H9 (cell line): ENCODE measurements at places on chromosomes 11 and 22.

DNA sequence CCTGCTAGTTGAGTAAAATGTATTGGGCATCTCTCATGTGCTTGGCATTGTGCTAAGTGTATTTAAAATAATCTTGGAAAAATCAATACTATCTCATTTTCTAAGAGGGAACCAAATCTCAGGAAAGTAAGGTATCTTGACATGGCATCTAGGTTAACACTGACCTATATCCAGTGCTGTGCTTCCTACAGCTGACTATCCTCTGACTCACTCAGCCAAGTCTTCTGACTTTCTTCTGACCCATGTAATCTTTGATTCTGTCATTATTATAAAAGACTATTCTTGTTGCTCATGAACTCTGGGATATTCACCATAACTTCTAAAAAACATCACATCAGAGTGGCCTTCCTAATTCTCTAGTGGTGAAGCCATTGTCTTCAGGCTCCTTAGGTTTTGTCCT is 304.1 kb upstream of the TENM4 start:
- H3K27me3 ChIP-seq, result no peaks in the 10 kb centered on the region
- H3K4me3 ChIP-seq, result no peak overlapping the region
- no peaks in the 10 kb centered on the region for H3K36me3 ChIP-seq
- DNase-seq, result no peak
- no peak overlapping the region for H3K27ac ChIP-seq
- no peaks in the 10 kb centered on the region for H3K4me1 ChIP-seq

DNA sequence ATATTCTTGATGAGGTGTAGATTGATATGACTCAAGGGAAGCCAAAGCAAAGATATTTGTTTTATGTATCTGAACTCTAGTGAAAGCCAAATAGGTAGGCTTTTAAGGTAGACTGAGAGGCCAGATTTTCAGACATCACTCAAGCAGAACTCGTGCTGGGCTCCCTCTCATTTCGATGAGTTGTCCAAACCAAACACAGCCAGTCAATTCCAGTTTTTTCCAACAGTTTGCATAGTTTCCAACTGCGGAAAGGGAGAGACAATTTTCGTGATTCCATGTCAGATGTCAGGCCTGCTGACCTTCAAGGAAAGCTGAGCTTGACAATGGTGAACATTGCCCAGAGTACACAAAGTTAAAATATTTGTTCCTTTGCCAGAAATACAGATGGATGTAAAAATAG is 110.9 kb upstream of the MPPED2 start:
- no peak overlapping the region for H3K27ac ChIP-seq
- H3K4me3 ChIP-seq, result no peak overlapping the region
- DNase-seq, result no peak
- no peaks in the 10 kb centered on the region for H3K27me3 ChIP-seq

DNA sequence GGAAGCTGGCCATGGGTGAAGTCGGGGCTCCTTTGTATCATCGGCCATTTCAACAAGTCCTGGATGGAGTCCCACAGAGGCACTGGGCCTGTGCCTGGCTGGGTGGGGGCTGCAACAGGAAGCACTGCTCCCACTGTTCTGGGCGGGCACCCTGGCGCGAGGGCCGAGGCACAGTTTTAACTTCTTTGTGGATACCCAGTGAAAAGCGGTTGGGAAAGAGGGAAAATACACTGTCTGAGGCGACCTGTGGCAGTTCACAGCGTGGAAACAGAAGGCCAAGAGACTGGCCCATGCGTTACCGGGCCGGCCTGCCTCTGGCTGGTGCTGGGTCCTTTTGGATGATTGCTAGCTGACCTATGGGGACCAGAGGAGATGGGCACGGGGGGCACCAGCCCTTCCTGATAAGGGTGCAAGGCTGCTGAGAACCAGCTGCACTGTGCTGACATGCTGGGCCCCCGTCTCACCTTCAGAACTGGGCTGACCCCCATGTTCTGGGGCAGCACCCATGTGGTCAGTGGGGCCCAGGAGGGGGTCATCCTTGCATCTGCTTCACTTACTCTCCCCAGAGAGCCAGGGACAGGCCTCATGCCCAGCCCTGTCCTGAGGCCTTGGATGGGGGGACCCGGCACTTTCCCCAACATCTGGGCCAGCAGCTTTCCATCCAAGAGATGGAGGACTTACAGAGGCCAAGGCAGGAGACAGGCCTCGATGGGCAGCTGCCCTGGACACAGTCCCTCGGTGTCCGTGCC is 4.2 kb downstream of the OVOL1 start:
- H3K27me3 ChIP-seq, result peaks cover 7% of the 10 kb centered on the region; the same call in 1 of the 2 replicates
- H3K36me3 ChIP-seq, result no peaks in the 10 kb centered on the region
- DNase-seq, result no peak
- H3K27ac ChIP-seq, result no peak overlapping the region
- peak overlapping the region; percentile 29; the same call in 2 of the 3 replicates for H3K4me3 ChIP-seq

GRCh38 chr11:72859126-72859525 is 44.9 kb downstream of the ATG16L2 start:
- H3K4me3 ChIP-seq, result no peak overlapping the region
- no peak for DNase-seq
- H3K27ac ChIP-seq, result no peak overlapping the region
- no peaks in the 10 kb centered on the region for H3K27me3 ChIP-seq
- H3K4me1 ChIP-seq, result no peaks in the 10 kb centered on the region
- H3K36me3 ChIP-seq, result no peaks in the 10 kb centered on the region

- H3K27ac ChIP-seq, result no peak overlapping the region
- H3K4me3 ChIP-seq, result no peak overlapping the region
- no peak for DNase-seq
- H3K27me3 ChIP-seq, result no peaks in the 10 kb centered on the region
These were observed 38.6 kb downstream of the TMEM135 start for GRCh38 chr11:87076260-87076783.

- no peaks in the 10 kb centered on the region for H3K27me3 ChIP-seq
- H3K27ac ChIP-seq, result no peak overlapping the region
- H3K36me3 ChIP-seq, result no peaks in the 10 kb centered on the region
- H3K4me1 ChIP-seq, result no peaks in the 10 kb centered on the region
These were observed 23.8 kb downstream of the ART5 start for GRCh38 chr11:3617990-3618389.
